ENCODE measurements at places on chromosomes 12 and 14.
A peak's percentile ranks its signal among the peaks of the same experiment; 100 is the strongest.

DNA sequence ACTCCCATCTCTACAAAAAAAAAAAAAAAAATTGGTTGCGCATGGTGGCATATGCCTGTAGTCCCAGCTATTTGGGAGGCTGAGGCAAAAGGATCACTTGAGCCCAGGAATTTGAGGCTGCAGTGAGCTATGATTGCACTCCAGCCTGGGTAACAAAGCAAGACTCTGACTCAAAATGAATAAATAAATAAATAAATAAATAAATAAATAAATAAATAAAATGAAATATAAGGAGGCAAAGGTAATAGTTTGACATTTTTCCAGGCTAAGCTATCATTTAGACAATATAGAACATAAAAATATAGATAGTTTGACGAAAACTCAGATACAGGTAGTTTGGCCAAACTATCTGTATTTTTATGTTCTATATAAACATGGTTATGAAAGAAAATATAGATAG lies 40.5 kb downstream of the ZCRB1 start:
- H3K27me3 ChIP-seq, result no peaks in the 10 kb centered on the region
- no peaks in the 10 kb centered on the region for H3K36me3 ChIP-seq
- H3K4me1 ChIP-seq, result no peaks in the 10 kb centered on the region
- H3K4me3 ChIP-seq, result no peak overlapping the region
- H3K27ac ChIP-seq, result no peak overlapping the region

DNA sequence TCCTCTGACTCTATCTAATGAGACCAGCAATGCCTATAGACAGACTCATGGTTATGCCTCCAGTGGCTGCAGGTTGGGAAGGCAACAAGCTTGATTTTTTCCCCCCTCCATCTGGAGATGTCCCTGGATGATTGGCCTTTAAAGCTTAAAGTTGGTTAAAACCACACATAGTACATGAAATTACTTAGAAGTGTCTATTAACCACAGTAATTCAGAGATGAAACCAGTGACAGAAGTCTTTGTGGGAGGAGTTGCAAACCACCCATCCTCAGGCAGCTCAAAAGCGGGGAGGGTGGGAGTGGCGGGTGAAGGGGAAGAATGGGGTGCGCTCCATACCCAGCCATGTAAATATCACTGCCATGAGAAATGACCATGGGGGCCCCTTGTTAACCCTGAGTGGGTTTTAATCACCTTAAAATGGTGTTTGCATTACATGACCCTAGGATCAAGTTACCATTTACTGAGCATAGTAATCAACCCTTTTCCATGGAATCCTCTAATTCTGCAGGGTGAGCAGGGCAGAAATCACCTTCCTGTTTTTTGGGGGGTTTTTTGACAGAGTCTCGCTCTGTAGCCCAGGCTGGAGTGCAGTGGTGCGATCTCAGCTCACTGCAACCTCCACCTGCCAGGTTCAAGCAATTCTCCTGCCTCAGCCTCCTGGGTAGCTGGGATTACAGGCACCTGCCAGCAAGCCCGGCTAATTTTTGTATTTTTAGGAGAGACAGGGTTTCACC lies 133.5 kb downstream of the FOXN3 start:
- no peak for DNase-seq
- H3K36me3 ChIP-seq, result peaks cover 4% of the 10 kb centered on the region
- peaks cover 20% of the 10 kb centered on the region for H3K4me1 ChIP-seq
- H3K4me3 ChIP-seq, result no peak overlapping the region
- no peaks in the 10 kb centered on the region for H3K27me3 ChIP-seq
- no peak overlapping the region for H3K27ac ChIP-seq

DNA sequence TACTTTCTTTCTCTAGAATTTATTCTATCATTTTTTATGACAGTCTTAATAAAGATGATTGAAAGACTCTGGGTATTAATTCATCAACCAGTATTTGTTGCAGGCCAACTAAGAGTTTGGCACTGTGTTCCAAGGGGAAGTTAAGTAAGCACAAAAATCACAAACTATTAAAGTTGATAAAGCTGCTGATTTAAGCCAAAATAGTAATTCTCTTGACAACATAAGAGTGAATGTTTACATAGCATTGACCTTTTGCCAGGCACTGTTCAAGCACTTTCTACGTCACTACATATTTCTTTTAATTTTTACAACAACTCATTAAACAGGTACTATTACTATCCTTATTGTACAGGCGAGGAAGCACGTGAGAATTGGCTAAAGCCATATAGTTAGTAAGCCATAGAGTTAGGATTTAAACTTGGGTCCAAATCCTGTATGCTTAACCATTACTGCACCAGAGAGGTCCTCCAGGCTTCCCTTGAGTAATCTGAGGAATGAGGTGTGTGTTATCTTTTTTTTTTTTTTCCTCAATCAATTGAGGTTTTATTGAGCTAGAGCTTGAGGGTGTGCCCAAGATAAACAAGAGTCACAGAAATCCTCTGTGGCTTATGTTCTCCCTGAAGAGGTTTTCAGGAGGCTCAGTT lies 1009.6 kb downstream of the DIO2 start:
- no peaks in the 10 kb centered on the region for H3K36me3 ChIP-seq
- H3K4me1 ChIP-seq, result no peaks in the 10 kb centered on the region
- no peak overlapping the region for H3K27ac ChIP-seq

DNA sequence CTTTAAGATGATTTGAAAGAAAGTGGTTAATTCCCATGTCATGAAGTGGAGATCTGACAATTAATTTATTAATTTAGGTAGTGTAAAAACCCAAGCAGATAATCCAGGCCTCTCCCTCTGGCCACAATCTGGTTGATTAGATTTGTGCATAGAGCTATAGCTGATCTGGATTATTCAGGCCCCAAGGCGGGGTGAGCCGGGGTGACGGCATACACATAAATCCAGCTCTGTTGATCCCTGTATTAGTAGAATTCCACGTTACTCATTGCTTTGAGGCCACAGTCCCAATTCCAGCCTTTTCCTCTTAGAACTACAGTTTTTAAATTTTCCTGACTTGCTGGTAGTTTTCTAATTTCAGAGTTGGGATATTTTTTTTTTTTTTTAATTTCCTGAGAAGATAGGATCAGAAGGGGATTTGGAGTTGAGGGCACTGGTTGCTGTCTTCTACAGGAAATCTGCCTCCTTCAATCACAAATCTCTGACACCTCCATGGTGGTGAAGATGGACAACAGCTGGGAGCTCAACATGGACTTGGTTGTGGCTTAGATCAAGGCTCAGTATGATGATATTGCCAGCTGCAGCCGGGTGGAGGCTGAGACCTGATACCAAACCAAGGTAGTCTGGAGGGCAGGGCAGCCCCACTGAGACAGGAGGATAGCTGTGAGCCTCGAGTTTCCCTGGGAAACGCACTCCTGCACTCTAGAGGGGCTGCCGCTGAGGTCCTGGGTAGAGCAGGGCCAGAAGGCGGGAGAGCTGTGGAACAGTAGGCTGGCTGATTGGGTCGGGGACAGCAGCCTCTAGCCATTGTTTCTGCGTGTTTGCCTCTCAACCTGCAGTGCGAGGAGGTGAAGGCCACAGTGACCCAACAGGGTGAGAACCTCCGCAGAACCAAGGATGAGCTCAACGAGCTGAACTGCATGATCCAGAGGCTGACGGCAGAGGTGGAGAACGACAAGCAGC lies 19.4 kb downstream of the KRT85 start:
- peaks cover 19% of the 10 kb centered on the region for H3K4me1 ChIP-seq
- H3K27me3 ChIP-seq, result no peaks in the 10 kb centered on the region
- no peak overlapping the region for H3K27ac ChIP-seq
- H3K36me3 ChIP-seq, result no peaks in the 10 kb centered on the region
- H3K4me3 ChIP-seq, result no peak overlapping the region

GRCh38 chr12:101697930-101698799 lies 725 bp downstream of the CHPT1 start:
- peaks cover 22% of the 10 kb centered on the region for H3K4me1 ChIP-seq
- H3K27ac ChIP-seq, result peak overlapping the region; percentile 53
- no peaks in the 10 kb centered on the region for H3K27me3 ChIP-seq
- no peaks in the 10 kb centered on the region for H3K36me3 ChIP-seq

GRCh38 chr12:3231399-3231876 lies 154.3 kb downstream of the TSPAN9 start:
- no peaks in the 10 kb centered on the region for H3K27me3 ChIP-seq
- no peaks in the 10 kb centered on the region for H3K36me3 ChIP-seq
- H3K4me3 ChIP-seq, result no peak overlapping the region

DNA sequence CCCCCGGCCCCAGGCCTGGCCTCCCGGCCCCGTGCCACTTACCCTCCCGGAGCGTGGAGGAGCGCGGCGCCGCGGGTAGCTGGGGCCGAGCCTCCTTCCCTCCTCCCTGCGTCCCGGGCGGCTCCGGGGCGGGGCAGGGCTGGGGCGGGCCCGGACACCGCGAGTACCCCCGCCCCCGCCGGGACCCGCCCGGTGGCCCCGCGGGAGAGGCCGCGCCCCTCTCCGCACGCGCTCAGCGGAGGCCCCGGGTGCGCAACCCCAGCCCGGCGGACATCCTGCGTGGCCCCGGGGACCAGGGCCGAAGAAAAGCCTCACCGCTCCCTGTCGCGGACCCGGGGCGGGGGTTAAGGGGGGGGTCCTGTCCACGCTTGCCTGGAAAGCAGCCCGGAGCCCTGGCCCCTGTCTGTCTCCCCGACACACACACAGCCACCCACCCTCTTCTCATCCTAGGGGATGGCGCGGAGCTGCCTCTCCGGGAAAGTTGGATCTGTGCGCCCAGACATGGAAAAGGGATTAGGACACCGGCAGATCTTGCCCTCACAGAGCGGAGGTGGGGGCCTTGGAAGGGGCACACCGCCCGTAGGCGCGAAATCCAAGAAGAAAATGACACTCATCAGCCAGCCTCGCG lies at the start of gene SYNE3:
Gene SYNE3, minus strand, starts transcription at position 97 of the 628 bp plus-strand sequence. CDS start 40,829 bp downstream, outside the sequence.
- peak within 1 kb of the TSS; percentile 98 for H3K4me3 ChIP-seq
- H3K27me3 ChIP-seq, result no peaks in the 10 kb centered on the region
- H3K27ac ChIP-seq, result peak within 1 kb of the TSS; percentile 83
- no peaks in the 10 kb centered on the region for H3K36me3 ChIP-seq

- peaks cover 6% of the 10 kb centered on the region for H3K36me3 ChIP-seq
- H3K27ac ChIP-seq, result no peak overlapping the region
- no peaks in the 10 kb centered on the region for H3K4me1 ChIP-seq
Observed at GRCh38 chr14:74207943-74208342, 31.3 kb upstream of the VSX2 start.

DNA sequence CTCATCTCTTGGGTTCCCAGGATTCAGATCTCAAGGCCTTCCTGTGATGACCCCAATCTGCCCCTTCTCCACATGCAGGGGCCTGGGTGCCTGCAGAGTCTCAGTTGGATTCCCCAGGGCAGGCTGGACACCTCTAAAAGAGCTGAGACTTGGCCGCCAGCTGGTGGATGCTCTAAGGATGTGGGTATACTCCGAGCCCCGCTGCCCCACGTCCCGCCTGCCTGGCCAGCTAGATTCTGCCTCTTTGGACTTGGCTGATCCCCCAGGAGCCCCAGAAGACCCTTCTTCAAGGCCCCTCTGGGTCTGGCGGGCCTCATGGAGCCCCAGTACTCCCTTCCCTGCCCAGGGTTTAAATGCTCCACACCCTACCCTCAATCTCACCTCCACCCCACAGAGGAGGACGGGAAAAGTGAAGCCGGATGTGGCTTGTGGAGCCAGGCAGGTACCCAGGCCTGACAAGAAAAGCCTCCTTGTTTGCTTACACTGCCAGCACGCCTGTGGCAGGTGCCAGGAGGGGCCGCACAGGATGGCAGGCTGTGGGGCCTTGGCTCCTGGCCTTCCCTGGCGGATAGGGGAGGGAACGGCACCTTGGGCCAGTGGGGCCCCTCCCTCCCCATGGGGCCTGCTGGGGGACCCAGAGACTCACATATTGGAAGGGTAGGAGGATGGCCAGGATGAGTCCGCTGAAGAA lies 15.1 kb downstream of the FAIM2 start:
- no peaks in the 10 kb centered on the region for H3K27me3 ChIP-seq
- DNase-seq, result peak; percentile 48
- no peak overlapping the region for H3K4me3 ChIP-seq
- H3K27ac ChIP-seq, result no peak overlapping the region
- H3K4me1 ChIP-seq, result no peaks in the 10 kb centered on the region
- no peaks in the 10 kb centered on the region for H3K36me3 ChIP-seq

GRCh38 chr12:118603610-118604361 lies 227.4 kb downstream of the SUDS3 start:
- H3K27ac ChIP-seq, result no peak overlapping the region
- H3K4me3 ChIP-seq, result no peak overlapping the region
- H3K36me3 ChIP-seq, result no peaks in the 10 kb centered on the region

DNA sequence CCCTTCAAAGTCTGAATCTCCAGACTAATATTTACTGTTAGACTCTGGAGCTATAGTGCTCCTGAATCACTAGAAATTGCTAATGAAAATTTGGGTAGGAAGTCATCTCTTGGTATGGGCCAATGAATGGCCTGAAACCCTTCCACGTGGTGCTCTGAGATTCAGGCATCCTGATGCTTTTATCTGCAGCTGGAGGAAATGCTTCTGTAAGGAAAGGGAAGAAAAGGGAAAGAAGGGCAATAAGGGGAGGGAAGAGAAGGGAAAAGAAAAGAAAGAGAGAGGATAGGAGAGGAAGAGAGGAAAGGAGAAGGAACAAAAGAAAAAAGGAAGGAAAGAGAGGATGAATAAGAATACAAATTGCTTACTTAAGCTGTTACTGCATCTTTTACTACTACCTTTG lies 182.3 kb downstream of the GRIP1 start:
- no peaks in the 10 kb centered on the region for H3K4me1 ChIP-seq
- no peak for DNase-seq
- no peaks in the 10 kb centered on the region for H3K27me3 ChIP-seq
- H3K4me3 ChIP-seq, result no peak overlapping the region
- no peaks in the 10 kb centered on the region for H3K36me3 ChIP-seq
- H3K27ac ChIP-seq, result no peak overlapping the region

DNA sequence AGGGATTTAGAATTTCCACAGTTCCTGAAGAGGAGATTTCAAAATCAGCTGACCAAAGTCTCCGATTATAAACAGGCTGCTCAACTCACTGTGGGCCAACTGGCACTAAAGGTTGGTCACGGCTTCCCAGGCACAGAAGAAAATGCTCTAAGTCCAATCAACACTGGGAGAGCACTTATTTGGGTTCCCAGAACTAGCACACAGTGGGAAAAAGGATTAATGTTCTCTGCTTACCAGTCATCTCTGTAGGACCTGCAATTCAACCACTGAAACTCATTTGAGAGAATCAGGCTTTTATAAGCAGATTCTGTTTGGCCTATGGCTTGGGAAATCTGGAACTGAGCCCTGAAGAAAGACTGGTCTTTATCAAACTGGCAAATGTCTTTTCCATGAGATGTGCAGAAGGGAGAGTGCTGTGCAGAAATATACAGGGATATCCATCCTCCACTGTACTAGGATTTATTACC lies 49.4 kb downstream of the ABCC9 start:
- no peak overlapping the region for H3K27ac ChIP-seq
- no peak overlapping the region for H3K4me3 ChIP-seq
- no peaks in the 10 kb centered on the region for H3K4me1 ChIP-seq
- DNase-seq, result no peak
- H3K36me3 ChIP-seq, result no peaks in the 10 kb centered on the region
- H3K27me3 ChIP-seq, result no peaks in the 10 kb centered on the region

- no peak overlapping the region for H3K27ac ChIP-seq
- peaks cover 93% of the 10 kb centered on the region for H3K4me1 ChIP-seq
- peaks cover 6% of the 10 kb centered on the region for H3K36me3 ChIP-seq
- DNase-seq, result no peak
Observed at GRCh38 chr12:64633940-64634337, 23.6 kb downstream of the RASSF3 start.

GRCh38 chr12:109092497-109093021 lies 713 bp downstream of the ALKBH2 start:
- H3K4me1 ChIP-seq, result peaks cover 26% of the 10 kb centered on the region
- peak overlapping the region; percentile 75 for H3K4me3 ChIP-seq
- H3K36me3 ChIP-seq, result peaks cover 19% of the 10 kb centered on the region
- H3K27ac ChIP-seq, result peak overlapping the region; percentile 60
- no peaks in the 10 kb centered on the region for H3K27me3 ChIP-seq
